A549 (cell line): ENCODE measurements at places on chromosomes 7 and 10.

- no peak for DNase-seq
Measured at GRCh38 chr10:7998831-7999230, 55.7 kb upstream of the GATA3 start.

DNA sequence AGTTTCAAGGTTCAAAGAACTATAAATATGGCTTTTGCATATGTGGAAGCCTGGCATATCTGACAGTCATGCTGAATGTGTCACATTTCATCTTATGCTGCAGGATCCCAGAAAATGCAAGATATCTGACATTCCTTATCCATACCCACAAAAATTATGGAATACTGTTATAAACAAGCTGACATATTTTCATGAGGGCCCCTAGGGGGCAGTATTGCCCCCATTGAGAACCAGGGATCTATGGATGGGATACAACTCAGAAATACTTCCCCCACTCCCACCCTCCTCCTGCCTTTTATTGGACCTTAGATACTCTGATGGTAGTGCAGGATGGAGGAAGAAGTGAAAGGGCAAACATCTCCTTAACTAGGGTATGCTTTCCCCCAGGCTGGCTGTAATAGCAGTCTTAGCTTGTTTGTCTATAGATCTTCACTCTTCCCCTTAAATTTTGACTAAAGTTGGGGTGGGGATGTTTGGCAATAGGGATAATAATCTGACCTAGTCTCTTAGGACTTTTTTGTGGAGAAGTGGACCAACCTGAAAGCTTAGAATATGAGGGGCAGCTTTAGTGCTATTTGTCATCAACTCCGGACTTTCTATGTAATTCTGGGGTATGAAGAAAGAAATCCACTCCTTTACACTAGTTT, 3.5 kb upstream of the GNGT1 start:
- DNase-seq: peak; percentile 74

DNA sequence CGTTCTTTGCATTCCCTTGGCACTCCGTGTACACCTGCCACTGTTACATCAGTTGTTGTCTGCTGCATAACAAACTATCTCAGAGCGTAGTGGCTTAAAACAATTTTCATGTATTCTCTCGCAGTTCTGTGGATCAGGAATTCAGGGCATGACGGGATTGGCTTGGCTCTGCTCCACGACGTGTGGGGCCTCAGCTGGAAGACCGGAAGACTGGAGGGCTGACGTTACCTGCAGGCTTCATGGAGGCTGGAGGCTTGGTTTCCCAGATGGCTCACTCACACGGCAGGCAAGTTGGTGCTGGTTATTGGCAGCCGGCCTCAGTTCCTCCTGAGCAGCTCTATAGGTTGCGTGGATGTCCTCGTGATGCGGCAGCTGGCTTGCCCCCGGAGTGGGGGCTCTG, 25.5 kb downstream of the NYAP1 start:
- DNase-seq: no peak

GRCh38 chr7:87511510-87511909, 36.0 kb upstream of the ABCB4 start:
- DNase-seq: no peak

DNA sequence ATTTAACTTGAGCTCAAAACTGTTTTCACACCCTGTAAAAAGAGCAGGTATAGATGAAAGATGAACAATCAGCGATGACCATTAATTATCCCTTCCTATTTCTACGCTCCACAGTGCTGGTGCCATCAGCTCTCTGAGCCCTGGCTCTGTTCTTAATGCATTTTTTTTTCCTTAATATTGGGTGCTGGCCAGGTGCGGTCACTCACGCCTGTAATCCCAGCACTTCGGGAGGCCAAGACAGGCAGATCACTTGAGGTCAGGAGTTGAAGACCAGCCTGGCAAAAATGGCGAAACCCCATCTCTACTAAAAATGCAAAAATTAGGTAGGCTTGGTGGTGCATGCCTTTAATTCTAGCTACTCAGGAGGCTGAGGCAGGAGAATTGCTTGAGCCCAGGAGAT, 4.2 kb downstream of the STEAP4 start:
- no peak for DNase-seq
